ENCODE measurements at places on chromosomes 16 and 17.

DNA sequence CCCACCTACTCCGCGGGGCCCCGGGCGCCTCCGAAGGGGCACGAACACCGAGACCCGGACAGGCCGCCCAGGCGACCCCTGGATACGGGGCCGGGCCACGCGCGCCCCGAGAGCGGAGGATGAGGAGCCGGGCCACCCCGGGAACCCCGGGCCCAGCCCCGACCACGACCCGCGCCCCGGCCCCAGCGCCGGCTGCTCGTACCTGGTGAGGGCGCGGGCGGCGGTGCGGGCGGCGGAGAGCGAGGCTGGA lies 192 bp downstream of the FASN start:
- DNase-seq = no peak

DNA sequence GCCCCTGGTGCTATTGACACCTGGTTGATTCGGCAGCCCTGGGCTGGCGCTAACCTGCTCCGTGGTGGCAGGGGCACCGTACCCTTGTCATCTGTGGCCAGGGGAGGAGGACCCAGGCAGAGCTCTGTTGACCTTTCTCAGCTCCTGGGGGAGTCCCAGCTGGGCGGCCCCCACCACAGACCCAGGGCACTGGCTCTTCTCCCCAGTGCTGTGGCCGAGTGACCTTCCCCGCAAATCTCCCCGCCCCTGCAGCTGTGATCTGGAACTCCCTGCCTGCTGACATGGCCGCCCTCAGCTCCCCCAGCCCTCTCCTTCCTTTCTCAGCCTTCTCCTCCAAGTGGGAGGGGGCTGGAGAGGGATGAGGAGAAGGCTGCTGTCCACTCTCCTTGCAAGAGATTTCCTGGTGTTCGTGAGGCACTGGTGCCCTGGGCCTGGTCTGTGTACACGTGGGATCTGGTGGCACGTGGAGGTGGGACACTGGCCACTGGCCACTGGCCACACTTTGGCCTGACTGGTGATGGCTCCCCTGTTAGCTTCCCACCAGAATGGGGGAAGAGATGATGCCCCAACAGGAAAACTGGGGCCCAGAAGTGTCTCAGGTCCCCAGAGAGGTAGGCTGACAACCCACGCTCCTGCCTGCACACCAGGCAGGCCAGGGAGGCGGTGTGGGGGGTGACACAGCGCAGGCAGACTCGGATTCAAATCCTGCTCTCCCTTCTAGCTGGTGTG lies 8.2 kb downstream of the FMNL1 start:
- no peak for DNase-seq

- no peak for DNase-seq
Observed at GRCh38 chr16:87538594-87538993, 45.8 kb upstream of the ZCCHC14 start.

- no peak for DNase-seq
Observed at GRCh38 chr16:57106767-57107166, 14.4 kb downstream of the CPNE2 start.

GRCh38 chr16:29806641-29807425 lies 504 bp downstream of the MAZ start:
- DNase-seq = no peak

DNA sequence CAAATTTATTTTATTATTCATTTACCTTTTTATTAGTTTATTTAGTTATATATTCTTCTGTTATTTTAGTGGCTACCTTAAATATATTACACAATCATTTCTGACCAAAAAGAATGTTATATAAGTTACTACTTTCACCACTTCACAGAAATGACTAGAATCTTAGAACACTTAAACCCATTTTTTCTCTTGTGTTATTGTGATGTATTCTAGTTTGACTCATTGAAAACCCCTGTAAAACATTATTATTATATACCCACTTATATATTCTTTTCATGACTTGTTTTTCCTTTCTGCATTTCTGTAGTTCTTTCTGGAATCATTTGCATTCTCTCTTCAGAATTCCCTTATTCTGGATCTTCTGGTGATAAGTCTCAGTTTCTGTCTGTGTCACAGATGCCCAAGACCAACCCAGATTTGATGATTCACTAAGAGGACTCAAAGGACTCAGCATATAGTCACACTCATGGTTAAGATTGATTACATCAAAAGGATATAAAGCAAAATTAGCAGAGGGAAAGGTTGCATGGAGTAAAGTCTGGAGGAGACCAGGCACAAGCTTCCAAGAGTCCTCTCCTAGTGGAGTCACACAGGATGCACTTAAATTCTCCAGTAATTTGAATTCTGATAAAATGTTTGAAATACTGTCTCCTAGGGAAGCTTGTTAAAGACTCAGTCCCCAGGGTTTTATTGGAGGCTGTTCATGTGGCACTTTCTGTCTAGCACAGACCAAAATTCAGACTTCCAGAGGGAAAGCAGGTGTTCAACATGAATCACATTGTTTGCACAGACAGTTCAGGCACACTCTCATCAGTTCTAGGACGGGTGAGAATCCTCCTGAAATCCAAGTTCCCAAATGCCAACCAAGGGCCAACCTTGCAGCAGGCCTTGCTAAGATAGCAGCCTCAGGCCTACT lies 7.7 kb downstream of the GINS3 start:
- no peak for DNase-seq
